ENCODE measurements at places on chromosomes 2 and 18.
A peak's percentile ranks its signal among the peaks of the same experiment; 100 is the strongest.

DNA sequence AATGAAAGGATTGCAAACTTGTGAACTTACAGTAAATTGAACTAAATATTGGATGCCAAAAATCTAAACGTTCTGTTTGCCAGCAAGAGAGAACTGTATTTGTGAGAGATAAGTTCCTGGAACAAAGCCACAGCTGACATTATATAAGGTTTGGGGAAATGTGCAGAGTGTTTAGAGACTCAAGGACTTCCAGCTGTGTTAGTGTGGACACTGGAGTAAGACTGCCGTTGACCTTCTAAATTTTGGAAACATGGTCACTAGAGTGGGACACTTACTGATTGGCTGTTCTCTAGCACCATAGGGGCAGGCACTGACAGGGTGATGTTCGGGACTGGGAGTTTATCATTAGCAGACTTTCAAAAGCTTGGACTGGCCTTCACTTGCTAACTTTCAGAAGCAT, 40.5 kb downstream of the SCN9A start:
- DNase-seq, result no peak

DNA sequence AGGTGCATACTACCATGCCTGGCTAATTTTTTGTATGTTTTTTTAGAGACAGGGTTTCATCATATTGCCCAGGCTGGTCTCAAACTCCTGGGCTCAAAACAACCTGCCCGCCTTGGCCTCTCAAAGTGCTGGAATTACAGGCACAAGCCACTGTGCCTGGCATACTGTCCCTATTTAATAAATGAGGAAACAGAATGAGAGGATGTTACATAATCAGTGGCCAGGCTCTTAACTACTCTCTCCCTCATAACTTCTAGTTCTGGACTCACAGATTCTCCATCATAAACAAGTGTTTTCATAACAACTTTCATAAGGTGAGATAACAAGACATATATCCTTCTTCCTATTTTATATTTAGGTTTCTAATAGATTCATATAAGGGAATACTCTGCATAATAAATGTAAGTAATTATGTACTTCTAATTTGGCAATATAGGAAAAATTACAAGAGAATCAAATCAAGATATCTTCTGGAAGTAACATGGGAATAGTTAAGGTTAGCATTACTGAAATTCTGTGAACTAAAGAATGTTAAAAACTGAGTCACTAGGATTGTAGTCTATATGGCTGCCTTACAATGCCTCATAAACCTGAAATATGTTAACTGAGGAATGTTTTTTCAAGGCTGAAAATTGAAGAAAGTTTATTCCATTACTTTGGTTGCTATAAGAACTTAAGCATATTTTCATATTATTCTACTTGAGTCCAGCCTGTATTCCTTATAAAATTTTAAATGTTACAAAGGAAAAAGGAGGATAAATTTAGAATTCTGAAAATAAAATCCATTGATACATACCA, 71.3 kb downstream of the SLC25A12 start:
- DNase-seq, result no peak

GRCh38 chr18:44625386-44625785, 55.3 kb upstream of the SETBP1 start:
- DNase-seq, result no peak

GRCh38 chr2:223786943-223787342, 50.4 kb downstream of the AP1S3 start:
- peak; percentile 18 for DNase-seq

DNA sequence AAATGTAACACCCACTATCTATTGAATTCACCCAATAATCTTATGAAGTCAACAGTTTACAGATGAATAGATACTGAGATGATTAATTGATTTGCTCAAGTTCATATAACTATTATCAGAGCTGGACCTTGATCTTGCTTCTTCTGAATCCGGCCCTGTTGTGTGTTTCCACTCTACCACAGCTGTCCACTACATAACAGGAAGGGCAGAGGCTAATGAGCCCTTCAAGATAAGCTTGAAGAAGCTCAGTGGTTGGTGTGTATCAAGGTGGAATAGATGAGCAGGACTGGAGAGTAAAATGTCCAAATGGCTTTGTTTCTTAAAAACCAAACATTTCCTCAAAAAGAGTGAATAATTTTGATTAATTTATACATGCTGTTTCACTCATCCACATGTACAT, 56.4 kb upstream of the ITGB6 start:
- no peak for DNase-seq

All from memory B cell (primary cell).